ENCODE measurements at places on chromosomes 6 and 20.

DNA sequence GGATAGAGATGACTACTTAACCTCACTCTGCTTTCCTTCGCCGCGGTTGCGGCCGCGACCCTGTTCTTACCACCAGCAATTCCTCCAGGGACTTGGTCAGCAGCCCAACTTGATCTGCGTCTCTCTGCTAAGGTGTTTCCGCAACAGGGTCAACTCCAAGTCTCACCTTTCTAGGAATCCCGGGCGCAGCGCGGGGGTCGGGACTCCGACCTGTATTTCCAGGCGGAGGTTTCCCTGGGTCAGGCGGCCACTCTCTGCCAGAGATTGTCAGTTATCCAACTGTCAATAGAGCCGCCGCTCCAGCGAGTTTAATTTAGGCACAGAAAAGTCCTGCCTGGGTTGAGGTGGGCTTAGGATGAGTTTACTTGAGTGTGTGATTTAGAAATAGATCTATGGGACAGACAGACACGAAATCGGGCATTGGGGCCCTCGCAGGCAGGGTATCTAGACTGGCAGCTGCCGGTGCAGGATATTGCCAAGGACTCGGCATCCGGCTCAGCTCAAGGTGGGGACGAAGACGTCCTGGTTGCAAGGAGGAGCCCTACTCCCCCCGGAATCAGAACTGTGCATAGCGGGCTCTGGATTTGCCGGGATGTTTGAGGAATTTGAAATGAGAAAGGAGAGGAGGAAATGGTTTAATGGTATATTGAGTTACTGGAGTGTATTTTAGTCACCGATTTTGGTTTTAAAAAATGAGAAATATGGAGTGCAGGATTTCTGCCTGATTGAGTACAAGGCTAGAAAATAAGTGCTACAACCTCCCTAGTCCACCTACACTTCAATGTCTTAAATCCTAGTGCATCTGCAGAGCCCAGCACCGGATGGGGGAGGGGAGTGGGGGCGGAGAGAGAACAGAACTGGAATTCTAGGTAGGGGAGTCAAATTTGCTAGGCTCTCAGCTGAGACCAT lies 23.7 kb downstream of the POM121L2 start:
- no peak for DNase-seq

GRCh38 chr6:85602100-85602499 lies 8.4 kb upstream of the SNX14 start:
- DNase-seq = no peak

DNA sequence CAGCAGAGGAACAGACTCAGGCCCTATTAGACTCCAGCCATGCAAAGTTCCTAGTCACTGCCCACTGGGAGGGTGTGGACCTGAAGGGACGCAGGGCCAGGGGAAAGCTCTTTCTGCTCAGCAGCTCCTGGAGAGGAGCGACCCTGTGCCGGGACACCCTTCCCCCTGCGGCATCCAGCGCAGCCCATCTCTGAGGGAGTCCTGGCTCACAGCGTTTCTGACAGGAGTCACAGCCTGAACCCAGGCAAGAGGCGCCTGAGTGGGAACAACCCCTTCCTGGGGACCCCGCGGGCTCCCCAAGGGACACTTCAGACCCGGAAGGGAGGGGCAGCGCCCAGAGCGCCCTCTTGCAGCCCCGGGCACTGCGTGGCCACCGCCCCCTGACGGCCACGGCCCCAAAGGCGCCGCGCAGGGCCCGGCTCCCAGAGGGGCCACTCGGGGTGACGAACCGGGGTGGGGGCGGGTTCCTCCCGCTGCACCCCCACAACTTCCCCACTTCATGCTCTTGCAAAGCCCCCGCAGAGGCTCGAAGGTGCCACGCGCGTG lies 862 bp downstream of the UCKL1 start:
- peak; percentile 54 for DNase-seq

DNA sequence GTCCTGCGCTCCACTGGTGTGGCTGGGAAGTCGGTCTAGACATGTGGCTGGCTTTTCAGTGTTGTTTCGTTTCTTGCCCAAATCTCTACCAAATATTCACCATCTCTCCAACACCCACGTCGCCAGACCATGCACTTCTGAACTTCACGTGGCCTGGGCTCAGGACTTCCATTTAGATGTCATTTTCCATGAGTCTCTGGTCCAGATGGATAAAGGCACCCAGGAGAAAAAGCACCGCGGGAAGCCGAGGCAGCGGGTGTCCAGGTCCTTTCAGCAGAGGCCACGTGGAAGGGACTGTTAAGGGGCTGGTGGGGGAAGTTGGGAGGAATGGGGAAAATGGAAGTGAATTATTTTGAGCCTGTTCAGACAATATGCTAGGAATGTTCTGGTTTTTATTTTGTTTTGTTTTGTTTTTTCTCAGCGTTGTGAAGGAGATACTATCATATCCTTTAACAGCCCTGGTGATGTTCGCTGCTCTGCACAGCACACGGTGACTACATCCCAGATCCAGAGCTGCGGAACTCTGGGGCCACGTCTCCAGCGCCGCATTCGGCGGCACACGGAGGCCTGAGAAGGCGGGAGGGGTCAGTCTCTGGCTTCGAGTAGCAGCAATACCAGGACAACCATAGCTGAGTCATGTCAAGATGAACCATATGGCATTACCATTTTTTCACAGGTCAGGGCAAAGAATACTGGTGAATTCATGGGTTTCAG lies 230.3 kb downstream of the THBS2 start:
- no peak for DNase-seq

GRCh38 chr6:18360188-18360587 lies 27.0 kb upstream of the RNF144B start:
- DNase-seq = no peak

DNA sequence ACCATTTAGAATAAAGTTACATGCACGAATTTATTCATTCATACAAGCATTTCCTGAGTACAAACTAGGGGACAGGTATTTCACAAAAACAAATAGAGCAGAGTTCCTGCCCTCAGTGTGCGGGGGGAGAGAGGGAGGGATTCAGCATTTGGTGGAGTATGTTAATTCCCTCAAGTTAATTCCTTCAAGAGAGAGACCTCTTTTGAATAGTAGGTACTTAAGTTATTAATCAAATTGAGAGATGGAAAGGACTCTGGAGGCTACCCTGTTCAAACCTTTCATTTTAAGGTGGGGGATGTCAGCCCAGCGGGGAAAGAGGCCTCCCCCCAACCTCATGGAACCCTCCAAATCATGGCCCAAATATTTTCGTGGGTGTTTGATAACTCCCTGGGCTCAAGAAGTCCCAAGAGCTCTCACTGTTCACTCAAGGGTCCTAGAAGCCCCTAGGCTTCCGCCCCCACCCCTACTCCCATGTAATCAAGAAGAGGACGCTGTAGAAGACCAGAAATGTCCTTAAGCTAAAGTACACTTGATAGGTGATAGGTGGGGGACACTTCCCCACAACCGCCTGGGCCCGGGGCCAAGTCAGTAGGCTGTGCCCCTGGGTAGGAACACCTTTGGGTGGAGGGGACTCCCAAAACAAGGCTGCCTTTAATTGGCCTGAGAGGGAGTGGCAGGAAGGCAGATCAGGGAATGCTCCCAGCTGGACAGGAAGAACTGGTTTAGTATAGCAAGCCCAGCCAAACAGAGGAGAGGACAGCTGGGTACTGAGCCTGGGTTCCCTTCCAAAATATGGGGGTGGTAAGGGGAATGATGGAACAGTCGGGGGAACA lies 2.9 kb downstream of the SDC4 start:
- DNase-seq = no peak

GRCh38 chr6:138757136-138757535 lies 16.4 kb upstream of the CCDC28A start:
- no peak for DNase-seq

- DNase-seq = peak; percentile 40
Observed at GRCh38 chr6:117317261-117317660, 51.9 kb downstream of the VGLL2 start.

GRCh38 chr6:147283460-147283859 lies 79.2 kb downstream of the STXBP5 start:
- no peak for DNase-seq

GRCh38 chr6:55839080-55839479 lies 36.3 kb downstream of the BMP5 start:
- no peak for DNase-seq

- DNase-seq = no peak
Observed at GRCh38 chr6:151228788-151229400, 10.9 kb upstream of the AKAP12 start.

- no peak for DNase-seq
Observed at GRCh38 chr6:87716928-87717614, 15.0 kb upstream of the AKIRIN2 start.

GRCh38 chr20:4412216-4412615 lies 309.5 kb upstream of the PRND start:
- peak; percentile 85 for DNase-seq

- no peak for DNase-seq
Observed at GRCh38 chr20:61454053-61454452, 202.0 kb downstream of the CDH4 start.

GRCh38 chr6:130674604-130675003 lies 152.6 kb upstream of the SMLR1 start:
- DNase-seq = no peak

DNA sequence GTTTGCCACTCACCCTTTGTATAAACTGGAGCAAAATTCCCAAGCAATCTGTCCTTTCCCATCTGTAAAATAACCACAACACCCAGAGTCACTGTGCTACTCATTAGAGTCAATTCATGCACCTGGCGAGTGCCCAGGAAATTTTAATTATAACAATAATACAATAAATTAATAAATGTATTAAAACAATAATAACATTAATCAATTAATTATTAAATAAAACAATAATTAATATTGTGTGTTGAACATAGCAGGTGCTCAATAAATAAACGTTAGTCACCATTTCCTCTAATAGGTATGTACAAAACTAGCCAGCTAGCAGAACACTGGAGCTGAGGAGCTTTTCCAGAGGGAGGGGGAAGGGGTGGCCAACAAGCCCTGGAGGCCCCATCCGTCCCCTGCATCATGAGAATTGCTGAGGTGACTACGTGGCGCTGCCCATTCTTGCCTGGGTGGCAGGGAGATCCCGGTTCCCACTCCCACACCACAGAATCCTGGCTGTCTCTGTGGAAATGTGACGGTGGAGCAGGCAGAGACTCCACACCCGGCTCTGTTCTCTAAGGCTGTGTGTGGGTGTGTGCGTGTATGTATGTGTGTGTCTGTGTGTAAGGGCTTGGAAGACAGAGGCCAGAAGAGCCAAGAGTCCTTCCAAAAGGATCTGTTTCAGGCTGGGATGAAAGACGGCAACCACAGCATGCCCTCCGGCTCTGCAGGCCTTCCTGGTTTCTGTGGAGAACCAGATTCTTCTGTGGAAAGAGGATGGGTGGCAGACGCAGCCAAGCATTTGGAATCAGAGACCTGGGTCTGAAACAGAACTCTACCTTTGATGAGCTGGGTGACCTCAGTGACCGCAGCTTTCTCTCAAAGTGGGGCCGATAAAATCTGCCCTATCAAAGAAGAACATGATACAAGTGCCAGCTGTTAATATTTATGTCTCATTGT lies 18.8 kb upstream of the EZR start:
- DNase-seq = peak; percentile 99

Data from RPMI7951 (cell line).